HTR-8/SVneo (cell line): ENCODE measurements at places on chromosomes 5 and 9.

DNA sequence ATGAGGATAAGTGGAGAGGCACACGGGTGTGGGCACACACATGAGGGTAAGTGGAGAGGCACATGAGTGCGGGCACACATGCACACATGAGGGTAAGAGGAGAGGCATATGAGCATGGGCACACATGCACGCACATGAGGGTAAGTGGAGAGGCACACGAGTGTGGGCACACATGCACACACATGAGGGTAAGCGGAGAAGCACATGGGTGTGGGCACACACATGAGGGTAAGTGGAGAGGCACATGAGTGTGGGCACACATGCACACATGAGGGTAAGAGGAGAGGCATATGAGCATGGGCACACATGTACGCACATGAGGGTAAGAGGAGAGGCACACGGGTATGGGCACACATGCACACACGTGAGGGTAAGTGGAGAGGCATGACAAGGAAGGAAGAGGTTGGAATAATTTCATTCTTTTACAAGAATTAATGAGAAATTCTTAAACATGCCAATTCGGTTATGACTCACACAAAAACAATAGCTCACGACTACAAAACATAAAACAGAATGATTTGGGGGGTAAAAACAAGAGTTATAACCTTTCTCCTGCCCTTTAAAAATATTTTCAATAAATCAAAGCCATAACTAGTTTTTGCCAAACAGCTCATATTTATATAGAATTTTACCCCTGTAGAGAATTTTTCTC lies 67.5 kb downstream of the APBA1 start:
- no peak for DNase-seq

DNA sequence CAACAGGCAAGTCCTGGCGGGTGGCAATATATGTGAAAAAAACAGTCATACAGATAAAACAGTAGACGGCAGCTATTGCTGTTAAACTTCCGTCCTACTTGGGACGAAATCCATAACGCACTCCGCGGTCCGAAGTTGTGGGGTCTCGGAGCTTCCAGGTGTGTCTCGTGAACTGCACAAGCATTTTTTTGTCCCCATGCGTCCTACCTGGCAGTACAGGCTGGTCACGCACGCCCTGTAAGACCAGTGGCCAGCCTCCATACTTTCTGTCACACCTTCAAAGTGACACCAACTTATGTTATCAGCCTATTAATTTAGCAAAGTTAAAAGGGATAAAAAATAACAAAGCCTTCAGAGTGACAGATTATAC lies 51.3 kb downstream of the TGFBI start:
- DNase-seq, result no peak

- no peak for DNase-seq
Observed at GRCh38 chr5:109694451-109694891, 4.7 kb downstream of the MAN2A1 start.

DNA sequence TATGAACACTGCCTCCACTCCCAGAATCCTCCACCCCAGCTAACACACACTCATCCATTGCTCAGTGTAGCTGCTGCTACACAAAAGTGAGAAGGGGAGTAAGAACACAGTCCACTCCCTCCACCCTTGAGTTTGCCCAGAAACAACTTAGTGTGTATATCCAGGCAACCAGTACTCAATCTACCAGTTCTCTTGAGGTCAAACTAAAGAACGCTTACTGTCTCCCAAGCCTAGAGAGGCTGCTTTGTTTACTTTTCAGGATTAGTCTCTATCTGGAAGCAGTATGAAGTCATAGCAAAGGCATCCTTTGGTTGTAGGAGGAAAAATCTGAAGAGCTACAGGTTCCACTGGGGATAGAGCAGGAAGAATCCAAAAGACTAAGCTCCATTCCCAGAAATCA lies 296.3 kb downstream of the KCNN2 start:
- DNase-seq, result no peak

DNA sequence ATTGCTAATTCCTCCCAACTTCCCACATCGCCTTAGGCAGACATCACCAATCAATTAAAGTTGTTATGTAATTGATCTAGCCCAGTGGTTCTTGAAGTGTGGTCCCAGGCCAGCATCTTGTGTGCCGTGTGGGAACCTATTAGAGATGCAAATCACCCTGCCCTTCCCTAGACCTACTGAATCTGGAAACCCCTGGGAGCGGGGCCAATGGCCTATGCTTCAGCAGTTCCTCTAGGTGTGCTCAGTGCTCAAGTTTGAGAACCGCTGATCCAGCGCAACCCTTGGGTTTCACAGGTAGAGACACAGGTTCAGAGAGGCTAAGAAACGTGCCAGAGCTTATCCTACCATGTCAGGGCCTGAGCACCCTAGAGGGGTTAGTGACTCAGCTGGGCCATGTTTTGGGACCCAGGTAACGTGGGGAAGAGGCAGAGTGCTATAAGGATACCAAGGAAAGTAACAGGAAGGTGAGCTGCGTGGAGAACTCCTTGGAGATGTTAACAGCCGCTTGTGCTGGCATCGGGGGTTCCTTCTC lies 4.4 kb downstream of the SLC34A1 start:
- no peak for DNase-seq

DNA sequence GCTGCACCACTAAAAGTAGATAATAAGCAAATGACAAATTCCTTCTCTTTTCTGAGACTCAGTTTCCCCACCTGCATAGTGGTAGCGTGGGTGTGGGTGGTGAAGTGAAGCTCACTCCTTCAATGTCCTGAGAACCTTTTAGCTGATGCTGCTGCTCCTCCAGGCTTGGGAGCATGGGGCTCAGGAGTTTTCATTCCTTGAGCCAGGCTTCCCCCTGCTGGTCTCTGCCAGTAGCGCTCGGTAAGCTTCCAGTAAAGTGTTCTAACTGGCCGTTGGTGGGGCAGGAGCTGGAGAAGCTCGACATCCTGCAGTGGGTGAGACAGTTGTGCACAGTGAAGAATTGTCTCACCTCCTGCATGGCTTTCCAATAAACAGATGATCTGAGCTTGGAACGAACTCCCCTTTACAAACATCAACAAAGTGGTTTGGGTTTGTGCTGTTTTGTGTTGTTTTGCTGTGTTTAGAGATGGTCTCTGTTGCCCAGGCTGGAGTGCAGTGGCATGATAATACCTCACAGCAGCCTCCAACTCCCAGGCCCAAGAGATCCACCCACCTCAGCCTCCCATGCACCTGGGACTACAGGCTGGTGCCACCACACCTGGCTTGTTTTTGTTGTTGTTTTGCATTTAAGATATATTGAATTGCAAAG lies 34.6 kb downstream of the SPARC start:
- peak; percentile 87 for DNase-seq

- DNase-seq, result no peak
Observed at GRCh38 chr9:87880116-87880515, 2.6 kb upstream of the SPATA31E1 start.

GRCh38 chr9:20632705-20633104 lies 10.4 kb upstream of the MLLT3 start:
- no peak for DNase-seq

DNA sequence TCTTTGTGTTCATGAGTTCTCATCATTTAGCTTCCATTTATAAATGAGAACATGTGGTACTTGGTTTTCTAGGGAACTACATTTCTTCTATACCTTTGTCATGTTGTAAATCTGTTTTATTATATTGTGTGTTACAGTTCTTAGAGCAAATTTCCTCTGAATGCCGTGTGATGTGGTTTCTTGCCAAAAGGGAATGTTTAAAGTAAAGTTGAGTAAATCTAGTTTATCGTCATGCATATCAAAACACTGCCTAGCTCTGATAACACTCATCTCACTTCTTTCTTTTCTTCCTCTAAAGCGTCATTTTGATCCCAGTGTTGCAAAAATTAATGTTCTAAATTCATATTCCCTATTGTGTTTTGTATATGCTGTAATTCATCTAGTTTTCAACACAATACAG lies 295.4 kb upstream of the HAPLN1 start:
- no peak for DNase-seq

DNA sequence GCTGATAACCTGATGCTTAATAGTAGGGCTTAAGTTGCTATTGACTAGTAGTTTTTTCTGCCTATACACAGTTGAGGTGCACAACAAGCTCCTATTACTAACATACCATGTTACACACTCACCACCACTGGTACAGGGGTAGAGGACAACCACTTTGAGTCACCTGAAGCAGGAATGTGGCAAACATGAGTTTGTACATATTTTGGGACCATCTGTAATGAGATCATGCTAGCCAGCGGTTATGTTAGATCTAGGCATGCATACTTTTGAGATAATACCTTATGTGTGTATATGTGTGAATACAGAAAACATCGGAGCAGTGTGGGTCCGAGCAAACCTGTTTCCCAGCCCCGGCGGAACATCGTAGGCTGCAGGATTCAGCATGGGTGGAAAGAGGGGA lies 72.8 kb upstream of the NXNL2 start:
- DNase-seq, result no peak

- peak; percentile 40 for DNase-seq
Observed at GRCh38 chr5:163347671-163348070, 89.7 kb upstream of the CCNG1 start.

DNA sequence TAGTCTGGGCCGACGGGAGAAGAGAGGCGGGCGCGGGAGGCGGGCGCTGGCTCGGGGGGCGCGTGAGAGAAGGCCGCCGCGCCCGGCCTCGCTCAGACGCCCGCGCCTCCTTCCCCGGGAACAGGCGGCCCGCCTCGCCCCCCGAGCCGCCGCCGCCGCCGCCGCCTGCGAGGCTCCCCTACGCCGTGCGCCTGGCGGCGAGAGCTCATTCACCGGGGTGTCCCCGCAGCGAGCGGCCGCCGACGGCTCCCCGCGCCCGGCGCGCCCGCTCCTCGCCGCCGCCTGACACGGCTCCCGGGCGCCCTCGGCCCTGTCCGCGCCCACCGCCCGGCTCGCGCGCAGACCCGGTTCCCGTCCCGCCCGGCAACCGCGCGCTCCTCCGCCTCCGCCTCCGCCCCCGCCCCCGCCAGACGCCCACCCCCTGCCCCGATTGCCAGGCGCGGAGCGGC lies at the start of gene GNAQ:
GNAQ (minus strand) TSS at position 368 of the 449 bp plus-strand sequence. CDS start 576 bp downstream, outside the sequence.
- no peak for DNase-seq

GRCh38 chr9:122116448-122117173 lies 23.5 kb upstream of the TTLL11 start:
- no peak for DNase-seq

DNA sequence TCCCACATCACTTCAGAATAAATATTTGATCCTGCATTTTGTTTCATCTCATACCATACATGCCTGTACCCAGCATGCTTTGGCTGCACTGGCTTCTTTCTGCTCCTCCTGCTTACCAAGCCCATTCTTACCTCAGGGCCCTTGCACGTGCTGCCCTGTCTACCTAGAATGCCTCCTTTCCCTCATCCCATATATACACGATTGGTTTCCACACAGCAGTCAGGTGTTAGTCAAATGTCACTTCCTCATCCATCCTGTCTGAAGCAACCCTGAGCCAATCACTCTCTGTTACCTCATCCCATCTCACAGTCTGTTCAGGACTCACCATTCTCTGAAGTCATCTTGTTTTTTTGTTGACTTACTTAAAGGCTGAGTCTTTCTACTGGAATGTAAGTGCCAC lies 30.3 kb downstream of the CAST start:
- DNase-seq, result no peak

GRCh38 chr5:172293054-172293744 lies 9.6 kb upstream of the UBTD2 start:
- peak; percentile 67 for DNase-seq

DNA sequence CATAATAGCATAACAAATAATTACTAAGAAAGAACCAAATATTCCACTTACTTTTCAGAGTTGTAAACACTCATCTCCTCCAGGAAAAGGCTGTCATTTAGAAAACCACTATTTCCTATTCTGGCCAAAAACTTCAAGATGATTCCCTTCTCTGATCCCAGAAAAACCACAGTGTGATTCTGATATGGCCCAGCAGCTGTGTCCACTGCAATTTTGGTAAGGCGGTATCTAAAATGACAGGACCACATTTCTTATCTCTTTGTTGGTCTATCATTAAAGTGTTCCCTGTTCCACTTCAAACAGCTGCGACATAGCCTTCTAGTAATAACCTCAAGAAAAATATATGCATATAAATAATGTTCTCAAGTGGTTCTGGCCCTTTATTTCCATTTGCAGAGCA lies 96.1 kb downstream of the SEMA6A start:
- no peak for DNase-seq

- no peak for DNase-seq
Observed at GRCh38 chr5:11407556-11408145, 496.6 kb downstream of the CTNND2 start.

DNA sequence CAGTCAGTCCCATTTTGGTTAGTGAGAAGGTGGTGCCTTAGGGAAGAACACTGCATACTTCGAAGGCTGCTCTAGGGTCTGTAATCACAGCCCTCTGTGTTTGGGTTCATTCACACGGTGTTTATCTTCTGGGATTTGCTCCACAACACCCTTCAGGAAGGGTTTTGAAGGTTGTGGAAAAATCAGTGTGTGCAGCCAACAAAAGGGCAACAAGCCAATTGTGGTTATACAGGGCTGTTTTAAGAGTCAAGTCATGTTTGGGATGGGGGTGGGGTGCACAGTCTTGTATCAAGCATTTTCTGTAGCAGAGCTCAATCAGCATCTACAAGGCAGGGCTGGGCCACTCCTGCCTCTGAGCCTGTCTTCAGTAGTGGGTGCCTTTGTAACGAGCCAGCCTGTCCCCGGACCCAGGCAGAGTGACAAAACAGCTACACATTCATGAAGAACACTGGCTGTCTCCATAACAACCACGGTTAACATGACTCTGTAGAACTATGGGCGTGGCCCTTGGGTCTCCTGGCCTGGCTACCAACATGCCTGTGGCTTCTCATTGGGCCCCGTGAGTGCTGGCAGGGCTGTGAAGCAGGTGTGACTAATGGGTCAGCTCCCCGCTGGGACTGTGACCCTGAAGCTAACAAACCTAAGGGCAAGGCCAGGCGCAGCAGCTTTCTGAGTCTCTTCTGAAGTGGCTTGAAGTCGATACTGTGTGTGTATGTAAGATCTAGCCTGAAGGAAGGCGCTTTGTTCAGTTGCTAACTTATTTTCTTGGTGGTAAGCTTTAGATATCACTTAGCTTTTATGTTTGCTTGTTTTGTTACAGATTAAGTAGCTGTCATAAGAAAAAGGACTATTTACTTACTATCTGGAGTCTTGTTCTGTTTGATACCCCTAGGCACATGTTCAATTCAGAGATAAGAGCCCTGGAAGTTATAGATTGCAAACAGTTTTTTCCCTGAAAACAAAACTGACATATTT lies 27.9 kb upstream of the GOLM1 start:
- DNase-seq, result peak; percentile 34

GRCh38 chr9:38022203-38022895 lies 46.7 kb downstream of the SHB start:
- no peak for DNase-seq

- no peak for DNase-seq
Observed at GRCh38 chr5:64794053-64794770, 25.5 kb downstream of the CWC27 start.

GRCh38 chr5:124504081-124504916 lies 242.1 kb downstream of the ZNF608 start:
- DNase-seq, result no peak

DNA sequence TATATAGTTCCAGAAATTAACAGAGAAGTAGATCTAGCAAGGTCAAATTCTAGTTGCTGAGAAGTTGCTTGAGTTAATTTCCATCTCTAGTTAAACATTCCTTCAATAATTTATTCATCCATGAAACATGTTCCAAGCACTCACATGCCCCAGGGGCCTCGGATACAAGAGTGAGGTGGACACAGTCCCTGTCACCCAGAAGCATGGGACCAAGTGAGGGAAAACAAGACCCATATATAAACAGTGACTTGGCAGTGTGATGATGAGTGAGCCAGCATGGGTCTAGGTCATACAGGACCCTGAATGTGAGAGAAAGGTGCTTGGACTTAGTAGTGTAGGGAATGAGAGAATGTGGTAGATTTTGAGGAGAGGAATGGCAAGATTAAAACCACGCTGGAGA lies 216.9 kb downstream of the TTLL11 start:
- no peak for DNase-seq
